ENCODE measurements at places on chromosomes 5 and 9. TPM values are rescaled to one million over a fixed set of nuclear protein-coding genes. Genes with fewer than 3 reads are reported as not detected.

- peak; percentile 82 for DNase-seq
Measured at GRCh38 chr5:38433160-38433861, 123.1 kb downstream of the LIFR start.

DNA sequence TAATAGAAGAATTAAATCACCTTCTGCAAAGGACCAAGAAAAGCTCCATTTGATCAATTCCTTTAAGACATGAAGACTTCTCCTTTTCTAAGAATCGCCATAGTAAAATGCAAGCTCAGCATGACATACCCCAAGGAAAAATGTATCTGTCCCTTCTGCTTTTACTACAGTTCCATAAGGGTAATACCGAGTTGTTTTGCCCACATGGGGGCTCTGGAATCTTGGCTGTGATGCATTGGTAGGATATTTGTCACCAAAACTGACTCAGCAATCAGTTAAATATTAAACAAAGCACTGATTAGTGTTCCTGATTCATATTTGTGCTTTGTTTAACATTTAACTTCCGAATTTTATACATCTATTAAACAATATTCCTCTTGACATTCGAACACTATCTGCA lies 24.3 kb upstream of the KCNIP1 start:
- peak; percentile 88 for DNase-seq

DNA sequence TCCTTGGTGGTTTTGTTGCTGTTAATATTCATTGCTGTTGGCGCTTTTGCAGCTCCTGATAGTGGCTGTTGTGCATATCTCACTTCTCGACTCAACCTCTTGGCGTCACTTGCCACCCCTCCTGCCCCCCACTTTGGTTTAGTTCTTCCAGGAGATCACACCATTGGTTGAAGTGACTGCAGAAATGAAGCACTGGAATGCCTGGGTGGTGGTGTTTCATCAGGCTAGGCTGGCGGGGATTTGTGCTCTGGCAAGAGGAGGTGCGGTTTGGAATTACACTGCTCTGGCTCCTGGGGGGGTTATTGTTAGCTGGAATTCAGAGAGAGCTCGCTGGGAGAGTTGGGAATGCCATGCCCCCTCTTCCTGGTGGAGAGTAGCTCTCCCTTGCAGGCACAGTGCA lies 11.5 kb downstream of the PRRC2B start:
- peak; percentile 62 for DNase-seq

- DNase-seq, result peak; percentile 41
Measured at GRCh38 chr9:4344946-4345345, 45.1 kb upstream of the GLIS3 start.

Gene MYO10
- 79.5 TPM for total RNA-seq

DNA sequence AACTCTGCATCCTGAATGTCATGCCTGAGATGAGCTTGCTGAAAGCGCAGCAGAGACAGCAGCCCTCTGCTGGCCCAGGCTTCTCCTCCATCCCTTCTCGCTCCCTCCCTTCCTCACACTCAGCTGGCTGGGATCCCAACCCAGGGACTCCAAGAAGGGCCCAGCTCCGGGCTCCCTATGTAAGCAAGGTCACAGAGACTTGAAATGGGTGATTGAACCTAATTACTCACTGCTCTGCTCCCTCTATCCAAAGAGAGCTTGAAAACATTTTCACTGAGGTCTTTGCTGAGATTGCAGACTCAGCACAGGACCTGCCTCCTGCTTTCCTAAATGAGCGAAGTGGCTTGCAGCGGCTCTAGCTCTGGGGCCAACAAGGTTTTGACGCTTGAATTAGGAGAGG lies 42.8 kb downstream of the RAPGEF1 start:
- peak; percentile 94 for DNase-seq

DNA sequence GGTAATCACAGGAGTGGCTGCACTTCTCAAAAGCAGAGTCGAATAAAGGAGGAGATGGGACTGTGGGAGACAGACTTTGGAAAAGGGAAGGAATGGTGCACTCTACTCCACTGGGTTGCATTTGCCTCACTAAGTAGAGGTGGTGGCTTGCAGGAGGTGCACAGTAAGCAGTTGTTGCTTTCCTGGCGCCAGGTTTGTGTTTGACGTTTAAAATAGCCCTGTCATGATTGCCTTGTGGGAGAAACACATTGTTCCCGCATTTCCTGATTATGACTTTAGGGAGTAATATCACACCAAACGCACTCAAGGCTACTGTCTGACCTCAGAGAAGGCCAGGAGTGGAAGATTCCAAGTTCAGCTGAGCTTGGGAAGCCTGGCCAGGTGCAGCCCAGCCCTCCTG lies 36.7 kb downstream of the DMRT1 start:
- DNase-seq, result no peak

GRCh38 chr9:95250462-95251221 lies 66.9 kb downstream of the FANCC start:
- DNase-seq, result no peak

DNA sequence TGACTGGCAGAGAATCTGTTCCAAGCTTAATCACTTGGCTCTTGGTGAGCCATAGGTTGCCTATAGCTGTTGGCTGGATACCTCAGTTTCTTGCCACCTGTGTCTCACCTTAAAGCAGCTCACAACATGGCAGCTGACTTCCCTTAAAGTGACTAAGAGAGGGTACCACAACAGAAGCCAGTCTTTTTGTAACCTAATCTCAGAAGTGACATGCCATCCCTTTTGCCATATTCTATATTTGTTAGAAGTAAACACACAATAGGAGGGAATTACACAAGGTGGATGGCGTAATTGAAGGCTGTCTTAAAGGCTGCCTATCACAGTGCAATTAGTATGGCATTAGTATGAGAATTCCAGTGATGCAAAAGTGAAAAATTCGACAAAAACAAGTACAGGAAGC lies 28.1 kb downstream of the NIPBL start:
- DNase-seq, result no peak

Gene SLC1A1
- total RNA-seq, result 39.5 TPM

- DNase-seq, result no peak
Measured at GRCh38 chr9:19551124-19551929, 142.5 kb downstream of the ACER2 start.

DNA sequence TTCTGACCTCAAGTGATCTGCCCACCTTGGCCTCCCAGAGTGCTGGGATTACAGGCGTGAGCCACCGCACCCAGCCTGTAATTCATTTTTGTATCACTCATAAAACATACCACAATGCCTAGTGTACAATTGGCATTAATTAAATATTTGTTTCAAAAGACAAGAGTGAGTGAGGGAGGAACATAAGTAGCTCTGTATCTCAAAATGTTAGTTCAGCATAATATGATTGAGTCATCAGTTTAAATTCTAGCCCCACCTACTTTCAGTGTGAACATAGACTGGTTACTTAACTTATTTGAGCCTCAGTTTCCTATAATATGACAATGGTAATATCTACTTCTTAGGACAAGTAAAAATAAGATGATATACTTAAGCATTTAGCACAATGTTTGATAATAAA lies 26.9 kb downstream of the INVS start:
- no peak for DNase-seq

GRCh38 chr5:176590035-176590717 lies 19.8 kb downstream of the GPRIN1 start:
- DNase-seq, result no peak

GRCh38 chr9:121837113-121837961 lies 185.9 kb downstream of the DAB2IP start:
- DNase-seq, result no peak

- peak; percentile 55 for DNase-seq
Measured at GRCh38 chr5:147558826-147559225, 49.0 kb upstream of the DPYSL3 start.

DNA sequence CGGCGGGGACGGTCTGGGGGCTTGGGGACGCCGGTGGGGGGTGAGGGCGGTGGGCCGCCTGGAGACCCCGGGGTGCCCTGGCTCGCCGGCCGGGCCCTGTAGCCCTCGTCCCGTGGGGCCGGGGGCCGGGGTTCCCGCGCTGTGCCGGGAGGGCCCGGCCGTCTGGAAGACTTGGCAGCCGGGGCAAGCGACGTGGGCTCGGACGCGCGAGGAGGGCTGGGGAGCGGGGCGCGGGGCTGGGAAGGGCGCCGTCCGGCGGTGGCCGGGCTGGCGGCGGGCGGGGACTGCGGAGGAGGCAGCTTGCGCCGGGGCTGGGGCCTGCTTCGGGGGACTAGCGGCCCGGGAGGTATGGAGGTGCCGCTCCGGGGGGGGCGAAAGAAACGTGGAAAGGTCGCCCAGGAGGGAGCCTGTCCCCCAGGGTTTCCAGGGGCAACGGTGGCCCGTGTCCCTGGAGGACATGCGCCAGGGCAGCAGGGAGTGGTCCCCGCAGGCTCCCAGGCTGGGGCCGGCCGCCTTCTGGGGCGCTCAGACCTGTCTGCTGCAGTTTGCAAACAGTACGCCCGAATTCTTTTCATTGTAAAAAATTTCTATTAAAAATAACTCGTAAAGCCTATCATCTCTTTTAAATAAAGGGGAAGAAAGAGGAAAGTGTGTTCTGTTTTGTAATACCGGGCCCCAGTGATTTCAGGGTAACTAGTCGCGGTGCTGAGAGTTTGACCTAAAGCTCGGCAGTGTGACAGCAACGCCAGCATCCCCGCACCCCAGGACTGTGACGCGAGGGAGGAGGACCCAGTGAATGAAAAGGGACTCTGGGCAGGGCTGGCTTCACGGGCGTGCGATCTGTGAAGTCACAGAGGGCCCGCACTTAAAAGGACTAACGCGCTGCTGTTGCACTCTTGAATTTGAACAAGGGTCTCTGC lies 752 bp upstream of the ANKH start:
- no peak for DNase-seq

- peak; percentile 92 for DNase-seq
Measured at GRCh38 chr5:151063142-151063989, 17.5 kb downstream of the TNIP1 start.

DNA sequence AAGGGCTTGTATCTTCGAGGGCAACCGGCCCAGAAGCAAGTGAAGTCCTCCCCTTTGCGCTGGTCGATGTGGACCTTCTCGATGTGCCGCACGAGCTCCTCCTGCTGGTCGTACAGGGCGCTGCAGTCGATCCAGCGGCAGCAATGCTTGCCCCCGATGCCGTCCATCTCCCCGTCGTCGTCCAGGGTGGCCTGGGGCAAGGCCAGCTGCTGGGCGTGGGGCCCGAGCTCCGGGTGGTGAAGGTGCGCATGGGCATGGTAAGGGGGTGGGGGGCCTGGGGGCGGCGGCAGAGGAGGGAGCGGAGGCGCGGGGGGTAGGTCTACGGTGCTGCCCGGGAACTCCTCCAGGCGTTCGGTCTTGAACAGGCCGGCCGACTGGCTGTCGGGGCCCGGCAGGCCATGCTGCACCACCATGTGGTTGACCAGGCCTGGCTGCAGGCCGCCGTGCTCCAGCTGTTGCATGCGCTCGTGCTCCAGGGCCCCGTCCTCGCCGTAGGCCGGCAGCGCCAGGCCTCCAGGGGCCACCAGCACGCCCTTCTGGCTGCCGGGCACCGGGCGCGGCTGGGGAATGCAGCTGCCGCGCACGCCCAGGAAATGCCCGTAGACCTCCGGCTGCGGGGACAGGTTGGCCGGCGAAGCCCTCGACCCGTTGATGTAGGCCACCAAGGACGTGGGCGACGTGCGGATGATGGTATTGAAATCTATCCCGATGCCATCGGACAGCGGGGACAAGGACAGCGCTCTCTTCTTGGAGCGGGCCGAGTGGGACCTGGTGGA lies 181.8 kb downstream of the GLIS3 start:
- no peak for DNase-seq

- peak; percentile 47 for DNase-seq
Measured at GRCh38 chr9:87596862-87597261, 99.2 kb downstream of the DAPK1 start.

Gene PFN3
- not detected for total RNA-seq

Gene FAM151B
- 0.69 TPM for total RNA-seq

Gene AQP7
- 0.25 TPM for total RNA-seq

Gene SPATA31D4
- total RNA-seq, result not detected

Gene ZMAT2
- total RNA-seq, result 61.0 TPM

Gene PSAT1
- total RNA-seq, result 87.6 TPM

GRCh38 chr9:78132701-78133058 lies 101.1 kb upstream of the GNAQ start:
- peak; percentile 15 for DNase-seq

DNA sequence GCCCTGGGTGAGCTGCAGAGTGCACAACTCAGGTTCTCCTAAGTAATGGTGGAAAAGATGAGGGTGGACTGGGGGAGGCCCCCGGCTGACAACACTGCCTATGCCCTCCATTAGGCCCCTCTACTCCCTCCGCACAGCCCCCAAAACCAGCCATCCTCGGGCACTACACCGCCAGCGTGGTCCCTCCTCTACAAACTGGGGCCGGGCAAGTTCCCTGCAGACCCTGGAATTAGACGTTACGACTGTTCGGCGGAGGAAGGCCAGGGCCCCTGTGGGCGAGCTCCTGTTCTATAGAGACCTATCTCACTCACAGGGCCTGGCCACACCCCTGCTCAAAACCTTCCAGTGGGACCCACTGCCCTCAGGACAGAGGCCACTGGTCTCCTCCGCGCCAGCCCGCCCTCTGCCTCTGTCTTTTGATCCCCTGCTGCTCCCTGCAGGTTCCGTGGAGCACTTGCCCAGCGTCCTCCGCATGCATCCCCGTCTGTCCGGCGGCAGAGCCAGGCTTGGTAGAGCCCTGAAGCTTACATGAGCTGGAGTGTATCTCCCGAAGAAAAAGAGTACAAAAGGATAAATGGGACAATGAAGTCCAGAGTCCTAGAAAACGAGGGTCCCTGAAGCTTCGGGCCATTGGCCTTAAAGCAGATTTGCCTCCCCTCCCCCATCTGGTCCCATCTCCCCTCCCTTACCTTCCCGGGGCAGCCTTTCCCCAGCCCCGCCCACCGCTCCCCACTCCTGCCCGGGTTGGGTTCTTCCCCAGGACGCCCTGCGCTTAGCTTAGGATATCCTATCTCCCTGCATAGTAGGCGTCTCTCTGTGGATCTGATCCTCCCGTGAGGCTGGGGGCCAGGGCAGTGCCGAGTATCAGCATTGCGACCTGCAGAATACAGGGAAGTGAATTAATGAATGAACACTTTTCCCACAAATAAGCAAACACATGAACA lies 71.3 kb downstream of the HRH2 start:
- no peak for DNase-seq

GRCh38 chr5:67104859-67105258 lies 91.7 kb downstream of the CD180 start:
- no peak for DNase-seq

Gene ZNF300
- 11.7 TPM for total RNA-seq

DNA sequence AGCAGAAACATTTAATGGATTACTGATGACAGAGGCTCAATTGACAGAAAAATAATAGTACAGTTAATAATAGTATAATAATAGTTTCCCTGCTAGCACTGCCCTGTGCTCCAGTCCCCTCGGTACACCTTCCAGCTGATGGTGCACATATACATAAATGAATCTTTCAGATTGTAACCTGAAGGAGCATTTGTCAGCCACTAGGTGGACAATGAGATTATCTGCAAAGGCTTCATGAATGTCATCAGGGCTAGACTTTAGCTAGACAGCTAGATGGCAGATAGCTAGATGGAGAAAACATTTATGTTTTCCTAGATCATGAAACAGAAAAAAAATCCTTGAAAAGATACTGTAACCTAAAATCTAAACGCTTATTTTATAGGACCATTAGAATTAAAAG lies 304.4 kb upstream of the SMC2 start:
- peak; percentile 36 for DNase-seq

DNA sequence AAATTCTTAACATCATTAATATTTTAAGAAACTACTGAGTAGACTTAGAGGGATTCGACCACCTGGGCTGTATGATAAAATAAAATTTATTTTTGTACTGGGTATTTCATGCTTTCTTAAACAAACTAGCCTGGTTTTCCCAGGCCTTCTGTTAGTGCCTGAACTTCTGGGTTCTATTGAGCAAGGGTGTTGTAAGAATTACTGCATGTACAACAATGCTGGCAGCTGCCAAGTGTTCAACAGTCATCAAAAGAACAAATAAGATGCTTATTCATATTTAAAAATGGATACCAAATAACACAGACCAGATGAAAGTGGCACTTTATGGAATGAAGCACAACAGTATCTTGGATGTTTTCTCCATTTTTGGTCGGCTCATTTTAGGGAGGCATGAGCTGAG lies 123.2 kb upstream of the FBXL7 start:
- no peak for DNase-seq

All from renal cortical epithelial cell (primary cell).